ENCODE measurements at places on chromosomes 3 and 15.

GRCh38 chr15:100186960-100187359 lies 154.8 kb downstream of the ADAMTS17 start:
- no peak for DNase-seq

DNA sequence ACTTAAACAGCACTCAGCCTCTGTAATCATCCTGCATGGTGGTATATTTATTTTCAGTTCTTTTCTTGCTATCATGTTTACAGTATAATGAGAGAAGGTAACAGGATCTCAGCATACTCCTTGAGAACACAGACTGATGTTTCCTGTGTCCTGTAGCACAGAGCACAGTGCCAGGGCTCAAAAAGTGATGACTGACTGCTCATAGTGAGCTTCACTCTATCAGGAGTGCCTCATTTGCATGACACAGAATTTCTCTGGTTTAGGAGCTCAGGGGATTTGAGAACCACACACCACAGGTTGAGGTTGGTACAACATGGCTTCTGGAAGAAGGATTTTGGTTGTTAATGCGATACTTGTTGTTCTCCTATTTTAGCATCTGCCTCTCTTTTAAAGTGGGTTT lies 68.5 kb upstream of the SLC2A2 start:
- no peak for DNase-seq

GRCh38 chr15:99845009-99845408 lies 111.8 kb upstream of the LYSMD4 start:
- no peak for DNase-seq

DNA sequence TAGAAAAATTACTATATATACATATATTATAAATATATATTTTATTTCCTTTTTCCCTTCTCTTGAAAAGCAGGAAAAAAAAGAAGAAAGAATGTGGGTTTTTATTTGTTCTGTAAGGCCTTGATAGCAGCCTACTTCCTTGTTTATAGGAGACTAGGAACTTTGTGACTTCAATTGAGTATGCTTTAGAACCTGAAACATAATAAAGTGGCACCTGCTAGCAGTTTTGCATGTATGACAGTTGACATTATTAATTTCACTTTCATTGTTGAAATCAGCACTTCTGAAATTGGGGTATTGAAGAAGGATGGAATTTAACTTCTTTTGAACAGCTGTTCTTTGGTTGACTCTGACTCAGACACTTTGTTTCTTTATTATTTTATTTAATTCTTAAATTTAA lies 56.9 kb downstream of the GLCE start:
- DNase-seq = no peak

- DNase-seq = no peak
Measured at GRCh38 chr15:25250906-25251622, 187.8 kb downstream of the UBE3A start.

GRCh38 chr15:68152342-68152741 lies 52.8 kb downstream of the CALML4 start:
- DNase-seq = no peak

DNA sequence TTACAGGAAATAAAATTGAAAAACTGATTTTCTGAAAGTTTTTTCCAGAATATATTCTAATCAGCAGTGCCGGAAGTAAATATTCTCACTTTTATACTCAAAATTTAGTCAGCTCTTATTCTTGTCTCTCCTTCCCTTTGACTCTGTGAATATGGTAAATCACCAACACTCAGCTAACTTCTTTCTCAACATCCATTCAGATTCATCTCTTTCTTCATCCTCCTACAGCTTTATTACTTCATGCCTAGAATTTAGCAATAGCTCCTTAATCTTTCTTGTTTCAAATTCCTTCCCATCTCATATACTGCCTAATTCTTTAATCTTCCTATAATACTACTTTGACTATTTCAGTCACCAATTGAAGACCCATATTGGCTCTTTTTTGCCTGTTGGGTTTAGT lies 67.9 kb downstream of the FGF7 start:
- DNase-seq = no peak

DNA sequence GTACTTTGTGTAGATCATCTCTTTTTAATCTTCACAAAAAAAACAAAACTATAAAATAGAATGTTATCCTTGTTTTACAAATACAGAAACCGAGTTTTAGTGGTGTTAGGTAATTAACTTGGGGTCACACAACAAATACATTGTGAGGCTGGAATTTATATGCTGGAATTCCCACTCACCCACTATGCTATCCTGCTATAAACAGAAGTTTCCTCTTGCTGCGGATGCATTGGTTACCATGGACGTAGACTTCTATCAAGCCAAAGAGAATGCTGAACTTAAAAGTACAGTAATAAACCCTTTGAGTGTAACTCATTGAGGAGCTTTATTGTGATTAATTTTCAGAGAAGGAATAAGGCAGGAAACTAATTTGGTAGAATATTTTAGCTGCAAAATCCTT lies 9.2 kb downstream of the SNAP23 start:
- DNase-seq = no peak

- DNase-seq = no peak
Measured at GRCh38 chr3:117531078-117531767, 821.6 kb downstream of the TUSC7 start.

DNA sequence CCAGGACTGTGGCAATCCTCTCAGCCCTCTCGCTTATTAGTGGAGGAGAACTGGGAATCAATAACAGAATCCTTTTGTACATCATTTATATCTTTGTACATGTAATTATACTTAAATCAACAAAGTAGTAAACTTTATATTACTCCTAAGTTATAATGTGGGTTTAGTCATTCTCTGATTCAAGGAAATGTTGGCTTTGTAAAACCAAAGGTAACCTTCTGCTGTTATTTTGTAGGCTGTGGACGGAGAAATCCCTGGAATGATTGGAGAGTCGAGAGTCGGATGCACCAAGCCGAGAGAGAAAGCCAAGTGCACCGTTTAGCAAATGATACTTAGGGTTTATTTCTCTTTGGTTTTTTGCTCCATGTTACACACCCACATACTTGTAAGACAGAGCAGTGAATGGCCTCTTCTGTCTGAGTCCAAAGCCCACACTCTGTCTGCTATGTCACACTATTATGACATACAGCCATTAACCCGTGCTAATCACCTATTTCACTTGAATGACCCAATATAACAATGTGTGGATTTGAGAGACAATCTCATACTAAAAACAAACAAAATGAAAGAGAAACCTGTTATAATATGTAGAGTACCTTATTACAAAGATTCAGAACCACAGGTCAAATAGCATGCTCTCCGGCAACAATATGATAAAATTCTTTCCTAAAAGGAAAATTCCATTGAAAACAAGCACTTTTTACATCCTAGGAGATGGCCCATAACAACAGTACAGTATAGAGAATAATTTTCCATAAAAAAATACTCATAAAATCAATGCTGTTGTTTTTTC lies 72.2 kb downstream of the MECOM start:
- no peak for DNase-seq

- DNase-seq = no peak
Measured at GRCh38 chr3:62225051-62225450, 148.3 kb downstream of the FEZF2 start.

GRCh38 chr3:119937229-119937628 lies 155.3 kb downstream of the NR1I2 start:
- DNase-seq = no peak

DNA sequence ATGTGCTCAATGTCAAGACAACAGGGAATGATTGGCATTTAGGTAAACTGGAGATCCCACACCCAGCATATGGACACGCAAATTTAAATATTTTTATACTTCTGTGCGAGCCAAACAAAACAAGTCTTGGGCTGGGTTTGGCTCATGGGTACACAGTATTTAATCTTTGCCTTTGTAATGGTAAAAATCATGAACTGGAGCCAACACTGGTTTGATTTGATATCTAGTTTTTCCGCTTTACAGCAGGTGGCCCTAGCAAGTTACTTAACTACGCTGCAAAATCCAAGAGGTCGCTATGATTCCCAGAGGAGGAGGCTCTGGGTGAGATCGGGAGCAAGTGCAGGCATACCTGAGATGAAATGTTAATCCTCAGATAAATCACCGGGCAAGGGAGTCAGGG lies 207.9 kb upstream of the SATB1 start:
- DNase-seq = no peak

DNA sequence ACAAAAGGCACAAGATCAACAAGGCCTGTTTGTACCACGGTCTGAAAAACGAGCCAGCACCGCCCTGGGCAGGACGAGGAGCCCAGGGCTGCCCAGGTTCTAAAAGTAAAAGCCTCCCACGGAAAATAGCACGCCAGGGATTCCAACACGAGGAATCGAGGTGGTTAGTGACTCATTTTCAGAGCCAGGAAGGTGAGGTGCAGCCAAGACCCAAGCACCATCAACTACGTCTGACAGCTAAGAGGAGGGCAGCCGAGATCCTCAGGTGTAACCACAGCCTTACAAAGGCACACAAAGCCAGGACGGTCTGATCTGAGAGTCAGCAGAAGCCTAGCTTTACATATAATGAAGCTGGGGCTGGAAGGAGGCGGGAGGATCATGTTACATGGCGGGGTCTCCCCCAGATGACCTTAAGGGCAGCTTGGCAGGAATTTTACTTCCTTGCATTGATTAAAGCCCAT lies 52.5 kb downstream of the ATP10A start:
- DNase-seq = no peak

DNA sequence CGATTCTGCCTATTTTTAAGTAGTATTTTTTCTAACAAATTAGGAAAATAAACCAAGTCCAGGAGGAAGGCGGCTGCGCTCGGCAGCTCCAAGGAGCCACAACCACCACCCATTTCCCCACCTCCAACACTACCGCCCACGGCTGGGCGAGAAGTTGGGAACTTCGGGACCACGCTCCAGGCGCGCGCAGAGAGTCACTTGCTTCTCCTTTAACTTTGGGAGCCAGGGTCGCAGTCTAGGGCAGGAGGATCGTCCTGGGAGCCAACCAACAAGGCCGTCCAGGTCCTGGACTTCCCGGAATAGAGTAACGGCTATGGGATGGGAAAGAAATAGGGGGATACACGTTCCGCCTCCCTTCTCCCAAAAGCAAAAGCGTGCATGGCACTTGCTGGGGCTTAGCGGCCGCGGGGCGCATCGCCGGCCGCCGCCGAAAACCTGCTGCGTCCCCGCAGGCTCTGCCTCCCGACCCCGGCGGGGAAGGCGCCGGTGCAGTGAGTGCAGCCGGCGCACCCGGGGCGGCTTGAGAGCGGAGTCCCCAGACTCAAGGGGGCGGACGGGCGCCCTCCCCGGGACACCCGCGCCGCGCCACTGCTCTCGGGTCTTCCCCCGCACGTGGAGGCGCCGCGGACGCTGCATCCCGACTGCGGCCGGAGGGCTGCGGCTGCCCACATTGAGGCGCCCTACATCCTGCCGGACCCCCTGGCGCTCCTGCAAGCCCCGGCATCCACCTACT lies 699 bp downstream of the MEGF11 start:
- no peak for DNase-seq

GRCh38 chr3:161598639-161599038 lies 102.0 kb downstream of the OTOL1 start:
- DNase-seq = no peak

DNA sequence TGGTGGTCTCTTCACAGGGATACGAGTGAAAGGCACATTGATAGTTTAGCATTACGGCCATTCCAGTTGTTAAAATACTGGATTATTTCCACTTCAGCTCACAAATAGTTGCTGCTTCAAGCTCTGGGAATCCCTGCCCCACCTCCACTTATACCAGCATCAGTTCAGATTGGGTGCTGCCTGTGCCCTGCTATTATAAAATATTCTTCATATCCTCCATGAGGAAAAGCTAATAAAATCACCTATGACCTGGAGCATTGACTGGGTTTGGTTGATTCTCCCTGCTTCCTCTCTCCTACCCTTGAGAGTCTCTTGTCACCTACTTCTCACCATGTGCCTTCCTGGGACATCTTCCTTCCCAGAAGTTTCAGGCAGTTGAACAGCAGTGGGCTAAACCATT lies 529.0 kb downstream of the MCTP2 start:
- DNase-seq = no peak

GRCh38 chr15:66846031-66846430 lies 144.0 kb downstream of the SMAD6 start:
- DNase-seq = no peak

DNA sequence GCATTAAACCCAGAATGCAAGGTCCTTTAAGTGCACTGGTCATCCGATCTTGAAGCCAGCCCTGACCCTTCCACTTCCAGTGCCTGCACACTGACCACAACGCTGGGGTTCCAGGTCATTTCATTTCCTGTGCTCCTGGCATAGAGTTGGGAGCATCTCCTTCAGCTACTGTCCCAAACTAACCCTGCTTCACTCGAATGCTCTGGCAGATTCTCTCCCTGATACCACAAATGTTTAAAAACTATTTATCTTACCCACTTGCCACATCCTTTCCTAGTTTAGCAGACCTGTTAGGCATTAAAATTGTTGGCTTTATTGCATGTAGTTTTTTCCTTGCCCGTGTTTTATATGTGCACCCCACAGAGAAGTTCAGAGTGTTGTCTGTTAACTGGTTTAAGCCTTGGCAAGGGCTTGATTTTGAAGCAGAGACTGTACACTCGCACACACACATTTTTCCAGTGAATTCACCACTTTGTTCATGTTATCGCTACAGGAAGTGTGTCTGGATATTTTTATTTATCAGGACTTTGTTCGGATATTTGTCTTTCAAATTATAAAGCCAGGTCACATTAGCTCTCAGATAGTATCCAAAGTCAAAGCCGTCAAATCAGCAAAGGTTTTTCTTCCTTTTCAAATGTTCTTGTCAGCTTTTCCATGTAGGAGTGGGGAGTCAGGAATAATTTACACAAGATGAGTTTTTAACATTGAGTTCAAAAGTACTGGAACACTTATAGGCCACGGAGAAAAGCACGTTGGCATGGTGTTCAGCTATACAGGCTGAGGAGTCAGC lies 77.3 kb downstream of the ABI3BP start:
- no peak for DNase-seq

- DNase-seq = no peak
Measured at GRCh38 chr3:152197451-152197850, 71.3 kb upstream of the MBNL1 start.

DNA sequence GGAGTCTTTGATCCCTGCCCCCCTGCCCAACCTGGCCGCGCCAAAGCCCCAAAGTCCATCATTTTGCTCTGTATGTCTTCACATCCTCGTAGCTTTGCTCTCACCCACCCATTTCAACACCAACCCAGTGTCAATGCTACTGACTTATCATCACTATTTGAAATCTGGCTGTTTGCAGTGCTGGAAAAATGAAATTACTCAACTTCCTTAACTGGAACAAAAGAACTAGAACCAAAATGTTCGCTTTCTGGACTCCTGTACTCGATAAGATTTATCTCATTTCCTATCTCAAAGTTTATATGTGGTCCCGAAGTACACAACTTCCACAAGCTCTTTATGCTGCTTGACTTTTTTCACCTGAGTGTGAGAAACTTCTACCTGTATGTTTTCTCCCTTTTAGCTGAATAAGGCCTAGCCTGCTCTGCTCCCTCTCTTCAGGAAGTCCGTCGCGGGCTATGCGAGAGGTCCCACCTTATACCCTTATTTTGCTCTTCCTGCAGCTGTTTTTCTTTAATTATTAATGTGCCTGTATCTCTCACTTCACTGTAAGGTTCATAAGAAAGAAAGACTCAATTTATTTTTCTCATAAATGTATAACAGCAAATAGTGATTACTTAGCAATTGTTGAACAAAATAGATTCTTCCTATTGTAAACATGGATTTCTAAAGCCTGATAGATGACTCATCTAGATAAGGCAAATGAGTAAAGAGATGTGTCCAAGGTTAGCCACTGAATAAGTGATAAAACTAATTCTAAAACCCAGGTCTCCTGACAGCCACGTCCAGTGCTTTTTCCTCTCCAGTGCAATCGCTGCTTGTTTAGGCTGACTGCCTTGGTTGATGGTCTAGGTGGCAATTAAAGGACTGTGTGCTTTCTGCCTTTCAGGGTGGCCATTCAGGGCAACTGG lies 464.1 kb upstream of the TPRG1 start:
- DNase-seq = no peak

GRCh38 chr3:95335517-95335916 lies 1272.7 kb downstream of the NSUN3 start:
- DNase-seq = no peak
